ENCODE measurements at places on chromosomes 12 and 14.
A peak's percentile ranks its signal among the peaks of the same experiment; 100 is the strongest.

- no peak for DNase-seq
Measured at GRCh38 chr14:34365309-34365915, 96.6 kb downstream of the SPTSSA start.

DNA sequence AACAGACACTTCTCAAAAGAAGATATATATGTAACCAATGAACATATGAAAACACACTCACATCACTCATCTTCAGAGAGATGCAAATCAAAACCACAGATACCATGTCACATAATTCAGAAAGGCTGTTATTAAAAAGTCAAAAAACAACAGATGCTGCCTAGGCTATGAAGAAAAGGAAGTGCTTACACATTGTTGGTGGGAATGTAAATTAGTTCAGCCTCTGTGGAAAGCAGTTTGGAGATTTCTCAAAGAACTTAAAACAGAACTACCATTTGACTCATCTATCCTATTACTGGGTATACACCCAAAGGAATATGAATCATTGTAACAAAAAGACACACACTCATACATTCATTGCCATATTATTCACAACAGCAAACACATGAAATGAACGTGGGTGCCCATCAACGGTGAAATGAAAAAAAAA, 35.1 kb downstream of the EIF2S3B start:
- no peak for DNase-seq

GRCh38 chr14:28766469-28766955, at the start of gene FOXG1:
FOXG1 (plus strand) TSS chr14:28766787; CDS start chr14:28767280, 493 bp downstream.
- peak; percentile 88 for DNase-seq

GRCh38 chr12:31353750-31354708, 28.1 kb upstream of the SINHCAF start:
- peak; percentile 69 for DNase-seq

DNA sequence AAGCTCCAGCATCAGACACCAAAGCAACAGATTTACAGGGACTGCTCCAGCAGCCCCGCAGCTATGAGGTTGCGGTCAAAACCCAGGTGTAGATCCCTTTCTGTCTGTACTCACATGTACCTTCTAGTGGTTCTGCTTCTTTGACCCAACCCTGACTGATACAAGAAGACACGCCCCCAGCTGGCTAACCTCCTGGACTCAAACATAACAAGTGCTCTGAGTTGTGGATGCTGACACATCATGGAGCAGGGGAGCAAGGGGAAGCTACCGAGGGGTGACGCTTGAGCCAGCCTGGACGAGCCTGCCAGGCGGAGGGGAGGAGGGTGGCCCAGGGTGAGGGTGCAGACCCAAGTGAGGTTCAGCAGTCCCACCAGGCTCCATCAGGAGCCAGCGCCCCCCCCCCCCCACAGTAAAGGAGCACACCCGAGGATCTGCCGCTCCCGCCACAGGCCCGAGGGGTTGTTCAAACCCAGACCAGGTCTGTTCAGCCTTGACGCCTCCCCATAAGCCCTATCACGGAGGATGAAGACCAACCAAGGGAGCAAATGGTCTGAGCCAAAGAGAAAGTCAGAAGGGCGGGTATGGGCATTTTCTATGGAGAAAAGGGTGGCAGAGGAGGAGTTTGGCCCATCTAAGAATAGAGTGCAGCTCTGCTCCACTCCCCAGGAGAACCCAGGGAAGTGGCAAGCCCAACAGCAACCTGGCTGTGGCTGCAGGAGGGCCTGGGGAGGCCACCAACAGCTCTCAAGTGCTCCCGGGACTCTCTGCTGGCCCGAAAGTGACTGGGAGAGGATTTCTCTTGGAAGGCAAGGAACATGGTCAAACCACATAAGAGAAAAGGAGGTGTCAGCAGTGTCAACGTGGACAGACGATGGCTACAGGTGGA, 229.4 kb downstream of the BCL11B start:
- DNase-seq, result no peak

GRCh38 chr12:12482150-12482761, 80.4 kb downstream of the DUSP16 start:
- DNase-seq, result no peak

- DNase-seq, result no peak
Measured at GRCh38 chr14:40911141-40911540, 695.5 kb upstream of the LRFN5 start.

DNA sequence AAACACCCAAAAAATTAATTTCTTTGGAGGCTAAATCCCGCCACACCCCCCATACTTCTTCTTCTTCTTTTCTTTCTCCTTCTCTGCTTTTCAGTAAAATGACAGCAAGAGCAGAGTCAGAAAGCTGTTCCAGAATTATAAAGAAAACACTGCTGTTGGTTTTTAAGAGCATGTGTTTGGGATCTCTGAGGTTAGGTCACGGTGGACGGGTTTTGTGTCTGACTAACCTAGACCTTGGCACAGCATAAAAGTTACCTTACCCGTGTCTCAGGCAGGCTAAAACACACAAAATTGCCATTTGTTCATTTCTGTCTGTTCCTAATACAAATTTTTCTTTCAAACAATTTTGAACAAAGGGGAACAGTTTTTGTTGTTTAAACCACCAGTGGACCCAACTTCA, 540.8 kb downstream of the NRXN3 start:
- no peak for DNase-seq

GRCh38 chr14:69441948-69442347, 42.6 kb upstream of the PLEKHD1 start:
- no peak for DNase-seq

All from NCI-H1436 treated with DMSO at 0.1 percent for 48 hours (cell line).